ENCODE measurements at places on chromosomes 3 and 15. TPM values are rescaled to one million over a fixed set of nuclear protein-coding genes. Genes with fewer than 3 reads are reported as not detected.

- no peak for DNase-seq
These were observed 200.6 kb downstream of the CADM2 start for GRCh38 chr3:85159376-85159775.

- DNase-seq: no peak
These were observed 60.1 kb downstream of the ADAMTS9 start for GRCh38 chr3:64627471-64628321.

The CFAP91 gene
- 0.70 TPM for total RNA-seq

DNA sequence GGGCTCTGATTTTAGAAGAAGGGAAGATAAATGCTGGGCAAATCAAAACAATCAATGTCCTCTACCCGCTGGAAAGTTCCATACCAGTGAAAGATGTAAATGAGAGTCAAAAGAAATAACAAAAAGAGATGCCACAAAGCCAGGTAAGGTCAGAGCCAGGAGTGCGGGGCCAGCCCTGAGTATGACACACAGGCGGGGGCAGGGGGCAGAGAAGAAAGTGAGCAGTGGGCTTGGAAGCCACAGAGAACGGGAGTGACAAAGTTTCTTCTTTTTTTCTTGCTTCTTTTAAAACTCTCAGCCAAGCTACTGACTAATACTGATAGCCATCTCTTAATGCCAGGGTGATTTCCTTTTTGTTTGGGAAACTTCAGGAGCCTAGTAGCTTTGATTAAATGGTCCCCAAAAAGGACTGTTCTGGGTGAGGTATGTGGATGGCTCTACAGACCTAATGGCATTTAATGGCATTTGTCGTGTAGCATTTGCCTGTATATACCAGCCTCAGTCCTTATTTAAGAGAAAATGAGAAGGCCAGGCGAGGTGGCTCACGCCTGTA is 23.1 kb upstream of the TSEN2 start:
- no peak for DNase-seq

The ARPP21 gene
- total RNA-seq: not detected

DNA sequence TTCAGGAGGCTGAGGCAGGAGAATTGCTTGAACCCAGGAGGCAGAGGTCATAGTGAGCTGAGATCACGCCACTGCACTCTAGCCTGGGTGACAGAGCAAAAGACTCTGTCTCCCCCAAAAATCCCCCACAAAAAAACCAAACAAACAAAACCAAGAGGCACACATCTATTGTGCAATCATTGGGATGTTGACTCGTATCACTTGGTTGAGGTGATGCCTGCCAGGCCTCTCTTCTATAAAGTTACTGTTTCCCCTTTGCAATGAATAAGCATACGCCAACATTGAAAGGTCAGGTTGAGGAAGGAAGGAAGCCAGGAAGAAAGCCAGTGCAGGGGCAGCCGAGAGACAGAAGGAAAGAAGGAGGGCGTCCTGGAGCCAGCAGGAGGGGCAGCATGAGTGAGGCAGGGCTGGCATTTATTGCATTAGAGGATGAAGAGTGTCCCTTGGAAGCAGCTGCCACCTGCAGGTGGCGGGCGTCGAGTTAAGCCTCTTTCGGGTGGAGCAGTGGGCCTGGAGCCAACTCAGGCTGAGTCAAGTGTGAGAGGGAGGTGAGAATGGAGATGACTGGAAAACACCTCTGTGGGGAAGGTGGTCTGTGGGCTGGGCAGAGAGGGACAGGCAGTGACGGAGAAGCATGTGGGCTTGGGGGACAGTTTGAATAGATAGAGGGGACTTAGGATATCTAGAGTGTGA is 8.3 kb upstream of the CSPG4 start:
- DNase-seq: no peak

The PLS1 gene
- 0.82 TPM for total RNA-seq

Measured in glomerular endothelial cell (primary cell).